Smooth muscle cell of the pulmonary artery (primary cell): ENCODE measurements at places on chromosomes 1 and 21. TPM values are rescaled to one million over a fixed set of nuclear protein-coding genes. Genes with fewer than 3 reads are reported as not detected.

Gene ITLN1
- 0.13 TPM in 1 of 2 replicates, not detected in the other for total RNA-seq

Gene C1orf87
- not detected in 2 replicates for total RNA-seq

Gene LCE1F
- total RNA-seq, result not detected in 2 replicates

Gene CA14
- total RNA-seq, result not detected in 2 replicates
